ENCODE measurements at places on chromosomes 2 and 18. TPM values are rescaled to one million over a fixed set of nuclear protein-coding genes. Genes with fewer than 3 reads are reported as not detected.

- H3K4me1 ChIP-seq = no peaks in the 10 kb centered on the region
- no peak overlapping the region for H3K27ac ChIP-seq
- no peaks in the 10 kb centered on the region for H3K27me3 ChIP-seq
- no peak overlapping the region for H3K4me3 ChIP-seq
- no peak for DNase-seq
- H3K36me3 ChIP-seq = no peaks in the 10 kb centered on the region
Observed at GRCh38 chr18:51235009-51235789, 37.7 kb upstream of the MEX3C start.

GRCh38 chr18:67705748-67706147, 189.2 kb upstream of the DSEL start:
- H3K4me3 ChIP-seq = no peak overlapping the region
- no peaks in the 10 kb centered on the region for H3K36me3 ChIP-seq
- H3K27ac ChIP-seq = no peak overlapping the region
- no peaks in the 10 kb centered on the region for H3K4me1 ChIP-seq

HTR2B gene
- polyA plus RNA-seq = not detected

UGT1A10 gene
- not detected for polyA plus RNA-seq

STAT4 gene
- polyA plus RNA-seq = 0.31 TPM
